Prostate gland (tissue), 2 donors: ENCODE measurements at places on chromosomes 5 and 9. TPM values are rescaled to one million over a fixed set of nuclear protein-coding genes. Genes with fewer than 3 reads are reported as not detected.

Gene PCDHA10
- total RNA-seq = 2.2 TPM

Gene MYORG
- total RNA-seq = 3.4 TPM

Gene TEX48
- total RNA-seq = not detected

Gene TRPM6
- 4.7 TPM for total RNA-seq

Gene NUTM2F
- total RNA-seq = 0.40 TPM

Gene PLPPR1
- total RNA-seq = not detected

Gene FOXD4L5
- not detected for total RNA-seq

Gene KIF20A
- total RNA-seq = 0.77 TPM

Gene SOX30
- 14.4 TPM for total RNA-seq

Gene ENTPD8
- total RNA-seq = 1.8 TPM
